GM20000 (cell line): ENCODE measurements at places on chromosomes 12 and 14.

DNA sequence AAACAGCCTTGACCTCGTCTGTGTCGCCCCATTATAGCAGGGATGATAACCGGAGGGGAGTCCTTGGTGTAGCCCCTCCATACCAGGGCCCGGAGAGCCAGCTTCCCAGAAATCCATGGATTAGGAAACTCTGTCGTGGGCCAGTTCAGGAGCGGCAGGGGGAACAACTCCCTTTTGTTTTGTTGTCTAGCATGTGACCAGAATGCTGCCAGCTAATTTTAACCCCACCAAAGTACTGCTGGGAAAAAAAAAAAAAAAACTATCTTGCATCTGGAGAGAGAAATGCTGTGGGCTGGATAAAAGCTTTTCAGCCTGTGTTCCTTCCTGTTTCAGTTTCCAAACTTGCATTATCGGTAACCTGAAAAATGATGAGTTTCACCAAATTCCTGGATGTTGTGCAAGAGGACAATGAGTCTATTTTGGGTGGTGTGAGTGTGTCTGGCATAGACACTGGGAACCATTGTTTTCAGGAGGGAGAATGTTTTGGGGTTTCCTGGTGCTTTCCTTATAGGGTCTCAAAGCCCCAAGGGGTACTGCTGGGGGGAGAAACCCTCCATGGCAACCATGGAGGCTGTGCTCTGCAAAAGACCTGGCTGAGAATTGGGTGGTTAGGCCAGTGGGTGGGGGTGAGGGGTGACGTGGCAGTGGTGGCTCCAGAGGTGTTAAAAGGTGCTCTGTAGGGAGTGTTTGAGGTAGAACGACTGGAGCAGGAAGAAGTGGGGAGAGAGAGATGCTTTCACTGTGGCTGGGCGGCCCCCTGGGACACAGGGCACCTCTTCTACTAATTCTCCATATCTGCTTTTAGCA is 14.9 kb upstream of the IRF2BPL start:
- DNase-seq, result no peak

GRCh38 chr14:93734086-93734822 is 54.0 kb downstream of the PRIMA1 start:
- DNase-seq, result no peak

GRCh38 chr12:130026608-130027176 is 122.9 kb upstream of the TMEM132D start:
- DNase-seq, result peak; percentile 58

DNA sequence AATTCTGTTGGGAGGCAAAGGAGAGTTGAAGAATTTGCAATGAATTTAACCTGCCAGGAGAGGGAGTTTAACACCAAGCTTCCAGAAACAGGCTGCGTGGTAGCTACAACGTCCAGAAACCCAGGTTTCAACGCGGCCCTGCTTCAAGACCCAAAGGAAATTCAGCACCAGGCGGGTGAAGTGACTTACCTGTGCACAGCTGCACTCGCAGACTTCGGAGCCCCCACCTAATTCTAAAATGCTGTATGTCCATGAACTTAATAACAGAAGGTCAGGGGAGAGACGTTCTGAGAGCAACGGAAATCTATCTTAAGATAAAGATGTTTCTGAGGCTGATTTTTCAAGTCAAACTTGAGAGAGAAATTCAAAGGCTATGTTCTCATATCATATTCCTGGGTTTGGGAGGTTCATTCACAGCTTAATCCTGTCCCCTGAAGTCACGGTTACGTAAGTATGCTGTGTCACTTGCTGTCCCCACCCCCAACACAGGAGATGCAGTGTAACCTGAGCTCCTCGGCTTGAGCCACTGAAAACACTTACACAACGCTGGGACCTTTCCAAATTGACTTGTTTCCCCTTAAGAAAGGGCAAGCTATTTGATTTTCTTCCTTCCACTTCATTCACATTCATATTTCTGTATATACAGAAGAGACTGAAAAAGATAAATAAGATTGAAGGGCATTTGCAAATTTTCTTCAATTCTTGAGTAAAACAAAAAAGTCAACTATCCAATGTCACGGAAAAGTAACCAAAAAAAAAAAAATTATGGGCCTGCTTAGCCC is 22.7 kb downstream of the CLIP1 start:
- peak; percentile 76 for DNase-seq

DNA sequence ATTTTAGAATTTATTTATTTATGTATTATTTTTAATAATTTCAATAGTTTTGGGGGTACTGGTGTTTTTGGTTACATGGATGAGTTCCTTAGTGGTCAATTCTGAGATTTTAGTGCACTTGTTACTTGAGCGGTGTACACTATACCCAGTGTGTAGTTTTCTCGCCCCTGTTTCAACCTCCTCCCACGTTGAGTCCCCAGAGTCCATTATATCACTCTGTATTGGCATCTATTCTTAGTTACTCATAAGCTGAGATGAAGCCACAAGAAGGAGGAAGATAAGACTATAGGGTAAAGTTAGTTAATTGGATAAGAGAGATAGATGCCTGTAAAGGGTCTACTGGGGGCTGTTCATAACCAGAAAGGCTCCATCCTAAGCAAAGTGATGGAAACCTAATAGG is 4.0 kb downstream of the C1S start:
- no peak for DNase-seq

DNA sequence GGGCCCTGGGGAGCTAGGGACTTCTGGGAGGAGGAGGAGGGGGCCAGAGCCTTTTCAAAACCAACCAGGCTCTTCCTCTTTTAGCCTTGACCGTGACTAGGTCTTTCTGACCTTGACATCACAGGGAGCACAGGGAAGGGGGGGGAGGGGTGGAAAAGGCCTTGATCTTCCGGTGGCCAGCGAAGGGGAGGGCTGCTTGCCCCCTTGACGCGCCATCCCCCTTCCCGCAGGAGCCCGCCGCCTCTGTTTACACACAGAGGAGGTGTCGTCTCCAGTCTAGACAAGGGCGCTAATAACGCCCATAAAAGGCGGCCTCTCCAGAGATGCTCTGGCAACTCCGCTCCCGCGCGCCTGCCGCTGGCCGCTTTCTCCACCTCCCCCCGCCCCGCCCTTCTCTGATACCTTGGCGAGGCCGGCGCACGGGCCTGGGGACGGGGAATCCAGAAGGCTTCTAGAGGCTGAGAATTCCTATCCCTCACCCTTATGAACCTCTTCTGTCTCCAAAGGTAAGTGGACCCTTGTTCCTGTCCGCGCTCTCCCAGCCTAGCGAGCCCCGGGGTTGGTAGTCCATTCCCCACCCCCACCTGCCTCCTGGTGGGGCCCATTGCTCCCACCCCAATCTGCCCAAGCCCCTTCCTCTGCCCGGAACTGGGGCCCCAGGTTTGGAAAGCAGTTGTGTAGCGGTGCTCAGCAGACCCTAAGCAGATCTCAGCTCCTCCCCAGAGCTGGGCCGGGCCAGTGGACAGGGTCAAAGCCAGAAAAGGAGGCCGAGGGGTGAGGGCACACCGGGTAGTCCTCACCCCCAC is 4.9 kb upstream of the HOXC12 start:
- no peak for DNase-seq

DNA sequence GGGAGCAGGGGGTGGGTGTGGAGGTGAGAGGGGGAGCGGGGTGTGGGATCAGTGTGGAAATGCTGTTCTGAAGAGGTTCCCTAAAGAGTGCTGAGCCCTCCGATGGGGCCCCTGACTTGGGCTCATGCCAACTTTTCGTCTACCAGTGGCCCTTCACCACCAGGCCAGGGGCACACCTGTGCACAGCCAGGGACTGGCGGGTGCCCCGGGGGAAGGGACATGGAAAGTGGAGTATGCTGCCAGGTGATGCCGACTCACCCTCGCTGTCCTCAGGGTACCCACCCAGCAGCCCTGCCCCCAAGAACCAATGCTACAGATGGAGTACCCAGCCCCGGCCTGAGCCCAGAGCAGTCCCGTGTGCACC is 26.2 kb downstream of the AMN start:
- DNase-seq, result no peak

DNA sequence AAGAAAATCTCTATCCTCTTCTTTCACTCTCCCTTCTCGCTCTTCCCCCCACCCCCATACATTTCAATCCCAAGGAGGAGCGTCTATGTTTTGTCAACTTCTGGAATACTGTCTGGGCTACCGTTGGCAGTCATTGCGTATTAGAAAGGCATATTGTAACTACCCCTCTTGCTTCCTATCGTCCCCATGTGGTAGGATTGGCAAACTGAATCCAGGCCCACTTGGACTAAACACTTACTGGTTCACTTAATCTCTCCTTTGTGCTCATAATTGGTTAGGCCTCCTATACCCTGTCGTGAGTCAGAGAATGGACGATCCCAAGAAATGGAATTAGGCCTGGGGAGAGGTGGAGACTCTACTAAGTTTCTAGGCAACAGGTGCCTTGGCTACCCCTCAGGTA is 68.8 kb upstream of the SLC8A3 start:
- peak; percentile 48 for DNase-seq
